Omental fat pad (tissue), 4 donors: ENCODE measurements at places on chromosomes 13 and 19. TPM values are rescaled to one million over a fixed set of nuclear protein-coding genes. Genes with fewer than 3 reads are reported as not detected.

ZNF566 gene
- 11.0 TPM for total RNA-seq

GRCh38 chr19:18605546-18606280 lies 886 bp downstream of the CRLF1 start:
- no peak for DNase-seq

DNA sequence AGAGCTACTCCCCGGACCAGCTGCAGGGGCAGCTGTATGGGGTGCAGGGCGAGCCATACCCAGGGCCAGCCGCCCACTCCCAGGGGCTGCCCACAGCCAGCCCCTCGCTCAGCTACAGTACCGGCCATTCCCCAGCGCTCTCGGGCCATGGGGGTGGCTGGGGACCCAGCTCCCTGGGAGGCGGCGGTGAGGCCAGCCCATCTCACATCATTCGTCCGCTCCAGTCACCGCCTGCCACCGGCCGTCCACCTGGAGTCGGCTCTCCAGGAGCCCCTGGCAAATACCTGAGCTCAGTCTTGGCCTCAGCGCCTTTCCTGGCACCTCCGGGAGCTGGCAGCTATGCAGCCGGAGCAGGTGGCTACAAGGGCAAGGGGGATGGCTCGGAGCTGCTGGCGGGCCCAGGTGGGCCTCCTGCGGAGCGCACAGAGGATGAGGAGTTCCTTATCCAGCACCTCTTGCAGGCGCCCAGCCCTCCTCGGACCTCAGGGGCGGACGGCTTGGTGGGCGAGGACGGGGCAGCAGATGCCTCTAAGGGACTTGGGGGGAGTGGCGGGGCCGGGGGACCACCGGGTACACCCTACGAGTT lies 4.9 kb downstream of the PRR12 start:
- no peak for DNase-seq

- DNase-seq: no peak
Observed at GRCh38 chr13:68509734-68510621, 1279.8 kb upstream of the PCDH9 start.

DNA sequence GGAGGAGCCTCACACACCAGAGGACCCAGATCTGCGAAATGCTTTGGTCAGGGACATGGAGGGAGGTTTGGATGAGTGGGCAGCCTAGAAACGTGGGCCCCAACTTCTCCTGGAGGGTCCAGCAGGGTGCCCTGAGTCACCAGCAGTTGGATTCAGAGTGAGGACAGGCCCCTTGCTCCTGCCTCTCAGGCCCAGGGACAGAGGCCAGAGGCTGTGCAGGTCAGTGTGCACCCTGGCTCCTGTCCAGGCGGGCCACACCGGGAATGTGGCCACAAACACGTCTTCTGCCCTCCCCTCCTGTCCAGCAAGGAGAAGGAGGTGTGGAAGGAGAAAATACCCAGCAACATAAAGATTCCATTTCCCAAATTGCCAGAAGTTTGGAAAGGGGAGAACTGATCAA lies 19.4 kb downstream of the IRS2 start:
- no peak for DNase-seq

DNA sequence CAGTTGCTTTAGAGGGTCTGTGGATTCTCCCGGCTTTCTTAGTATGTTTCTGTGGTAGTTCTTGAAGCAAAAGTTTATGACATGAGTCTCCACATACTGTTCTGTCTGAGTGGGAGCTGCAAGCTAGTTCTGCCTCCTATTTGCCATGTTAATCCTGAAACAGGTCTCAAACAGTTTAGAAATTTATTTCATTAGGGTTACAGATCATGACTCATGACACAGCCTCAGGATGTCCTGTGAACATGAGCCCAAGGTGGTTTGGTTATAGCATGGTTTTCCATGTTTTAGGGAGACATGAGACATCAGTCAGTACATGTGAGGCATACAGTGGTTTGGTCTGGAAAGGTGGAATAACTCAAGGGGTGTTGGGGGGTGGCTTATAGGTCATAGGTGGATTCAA lies 77.5 kb downstream of the FNDC3A start:
- DNase-seq: no peak
